ENCODE measurements at places on chromosomes 6 and 20. TPM values are rescaled to one million over a fixed set of nuclear protein-coding genes. Genes with fewer than 3 reads are reported as not detected.
A peak's percentile ranks its signal among the peaks of the same experiment; 100 is the strongest.

GRCh38 chr6:33427585-33428223, 7.8 kb downstream of the SYNGAP1 start:
- DNase-seq = peak; percentile 71

GRCh38 chr6:71091167-71091566, 134.3 kb upstream of the B3GAT2 start:
- DNase-seq = no peak

DNA sequence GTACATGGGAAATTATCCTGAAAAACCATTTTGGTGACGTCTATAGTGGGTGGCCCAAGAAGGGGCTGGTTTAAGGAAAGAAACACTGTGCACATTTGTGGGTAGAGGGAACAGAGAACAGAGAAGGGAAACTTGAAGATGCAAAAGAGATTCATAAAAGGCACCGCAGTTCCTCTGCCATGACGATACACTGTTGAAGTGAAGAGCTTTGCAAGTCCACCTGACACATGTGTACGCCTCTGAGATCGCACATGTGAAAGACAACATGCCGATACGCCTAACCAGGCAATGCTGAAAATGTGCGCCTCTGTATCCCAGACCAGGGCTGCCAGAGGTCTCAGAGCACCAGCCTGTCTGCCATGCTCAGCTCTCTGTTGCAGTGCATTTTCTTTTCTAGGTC, 180.9 kb downstream of the KIF16B start:
- no peak for DNase-seq

- no peak for DNase-seq
These were observed 31.3 kb upstream of the SDCBP2 start for GRCh38 chr20:1360094-1360846.

The TRIM38 gene
- total RNA-seq = 17.8 TPM

The GCLC gene
- total RNA-seq = 16.2 TPM

DNA sequence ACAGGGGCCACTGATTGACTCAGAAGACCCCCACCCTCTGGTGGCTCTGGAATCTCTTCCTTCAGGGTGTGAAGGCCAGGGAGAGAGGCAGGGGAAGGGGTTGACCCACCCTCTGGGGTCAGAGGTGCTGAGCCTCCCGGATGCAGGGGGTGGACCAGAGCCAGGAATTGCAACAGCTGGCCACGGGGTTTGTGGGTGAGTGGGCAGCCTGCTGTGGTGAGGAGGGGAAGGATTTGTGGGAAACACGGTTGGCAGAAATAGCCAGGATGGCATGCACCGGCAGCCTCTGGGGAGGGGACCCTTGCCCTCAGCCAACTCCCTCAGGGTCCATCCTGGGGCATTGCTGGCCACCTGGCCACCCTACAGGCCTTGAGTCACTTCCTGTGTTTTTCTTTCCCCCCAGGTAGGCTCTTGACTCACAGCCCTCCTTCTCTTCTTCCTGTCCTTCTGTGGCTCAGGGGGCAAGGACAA, 92.8 kb downstream of the MRPL14 start:
- DNase-seq = no peak

The FABP7 gene
- not detected for total RNA-seq

GRCh38 chr6:142975365-142975764, 30.4 kb upstream of the HIVEP2 start:
- no peak for DNase-seq

GRCh38 chr6:111118826-111119225, 31.5 kb downstream of the SLC16A10 start:
- no peak for DNase-seq

The LSM2 gene
- 113 TPM for total RNA-seq

GRCh38 chr20:25015986-25016385, 23.4 kb upstream of the APMAP start:
- DNase-seq = no peak

GRCh38 chr6:111800821-111801220, 72.4 kb downstream of the FYN start:
- no peak for DNase-seq

GRCh38 chr20:33836277-33836676, 25.1 kb downstream of the CHMP4B start:
- no peak for DNase-seq

DNA sequence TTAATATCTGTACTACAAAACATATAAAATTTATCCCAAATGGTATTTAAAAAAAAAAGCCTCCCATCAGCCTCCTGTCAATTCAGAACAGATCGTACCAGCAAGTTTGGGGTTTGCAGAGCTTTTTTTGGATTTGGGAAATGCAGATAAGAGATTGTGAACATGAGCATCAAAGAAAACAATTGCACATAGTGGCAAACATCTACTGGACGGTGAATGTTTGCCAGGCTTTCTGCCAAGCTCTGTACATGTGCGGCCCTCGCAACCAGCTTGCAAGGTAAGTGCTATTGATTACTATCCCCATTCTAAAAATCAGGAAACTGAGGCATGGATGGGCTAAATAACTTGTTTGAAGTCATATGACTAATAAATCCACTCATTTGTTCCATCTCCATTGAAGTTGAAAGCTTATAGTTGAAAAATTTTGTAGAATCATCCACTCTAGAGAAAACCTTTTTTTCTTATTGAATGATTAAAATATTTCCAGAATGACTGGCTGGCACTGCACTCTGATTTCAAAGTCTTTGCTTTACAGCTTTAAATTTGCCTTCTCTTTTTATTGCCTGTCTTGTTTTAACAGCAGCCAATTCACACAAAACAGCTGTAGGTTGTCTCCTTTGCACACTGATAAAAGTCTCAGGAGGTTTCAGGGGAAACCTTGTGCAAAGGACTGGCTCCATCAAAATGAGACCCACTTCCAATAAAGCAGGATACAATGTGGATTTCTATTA, 37.4 kb upstream of the SIRT5 start:
- DNase-seq = no peak

Data from natural killer cell treated with Interleukin-12 subunit alpha and Interleukin-12 subunit beta and Interleukin-15 and Interleukin-18, amount 100 ng/mL, for 72 hours (primary cell).